ENCODE measurements at places on chromosomes 4 and X. TPM values are rescaled to one million over a fixed set of nuclear protein-coding genes. Genes with fewer than 3 reads are reported as not detected.
A peak's percentile ranks its signal among the peaks of the same experiment; 100 is the strongest.

PPP4R3C gene
- total RNA-seq: not detected

GRCh38 chr4:127622621-127622920 lies 10.2 kb upstream of the INTU start:
- H3K4me3 ChIP-seq: peak overlapping the region; percentile 41
- no peaks in the 10 kb centered on the region for H3K27me3 ChIP-seq
- H3K27ac ChIP-seq: no peak overlapping the region
- no peaks in the 10 kb centered on the region for H3K4me1 ChIP-seq
- no peaks in the 10 kb centered on the region for H3K36me3 ChIP-seq

C1QTNF7 gene
- 18.3 TPM for total RNA-seq

DNA sequence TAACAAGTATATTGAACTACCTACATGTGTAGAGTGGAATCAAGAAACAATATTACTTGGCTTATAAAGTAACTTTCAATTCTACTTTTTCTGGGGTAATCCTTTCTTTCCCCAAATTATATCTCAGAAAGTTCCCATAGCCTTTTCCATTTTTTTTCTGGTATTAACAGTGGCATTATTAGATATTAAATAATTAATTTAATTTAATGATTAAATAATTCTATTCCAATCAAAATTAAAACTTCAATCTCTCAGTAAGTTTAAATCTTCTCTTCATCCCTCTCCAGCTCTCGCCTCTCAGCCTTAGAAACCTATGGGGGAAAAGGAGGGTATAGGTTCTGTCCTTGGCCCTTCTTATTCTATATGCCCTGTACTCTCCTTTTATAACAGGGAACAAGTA lies 262.4 kb downstream of the INPP4B start:
- H3K4me3 ChIP-seq: no peak overlapping the region
- H3K4me1 ChIP-seq: no peaks in the 10 kb centered on the region
- no peak for DNase-seq
- H3K27ac ChIP-seq: no peak overlapping the region
- H3K27me3 ChIP-seq: no peaks in the 10 kb centered on the region

- H3K4me1 ChIP-seq: no peaks in the 10 kb centered on the region
- no peaks in the 10 kb centered on the region for H3K36me3 ChIP-seq
- no peak overlapping the region for H3K4me3 ChIP-seq
- H3K27me3 ChIP-seq: no peaks in the 10 kb centered on the region
- no peak overlapping the region for H3K27ac ChIP-seq
Observed at GRCh38 chr4:90120037-90120436, 7.2 kb upstream of the CCSER1 start.

GRCh38 chrX:107677909-107678308 lies 49.6 kb downstream of the PRPS1 start:
- H3K27ac ChIP-seq: peak overlapping the region; percentile 48
- DNase-seq: no peak
- peak overlapping the region; percentile 63 for H3K4me3 ChIP-seq
- H3K36me3 ChIP-seq: no peaks in the 10 kb centered on the region
- no peaks in the 10 kb centered on the region for H3K27me3 ChIP-seq
- peaks cover 1% of the 10 kb centered on the region for H3K4me1 ChIP-seq

NLGN4X gene
- 52.8 TPM for total RNA-seq

- H3K27me3 ChIP-seq: no peaks in the 10 kb centered on the region
- no peak overlapping the region for H3K4me3 ChIP-seq
- no peak overlapping the region for H3K27ac ChIP-seq
- no peaks in the 10 kb centered on the region for H3K36me3 ChIP-seq
- H3K4me1 ChIP-seq: peaks cover 2% of the 10 kb centered on the region
Observed at GRCh38 chr4:176538217-176538925, 218.6 kb downstream of the SPCS3 start.

DNA sequence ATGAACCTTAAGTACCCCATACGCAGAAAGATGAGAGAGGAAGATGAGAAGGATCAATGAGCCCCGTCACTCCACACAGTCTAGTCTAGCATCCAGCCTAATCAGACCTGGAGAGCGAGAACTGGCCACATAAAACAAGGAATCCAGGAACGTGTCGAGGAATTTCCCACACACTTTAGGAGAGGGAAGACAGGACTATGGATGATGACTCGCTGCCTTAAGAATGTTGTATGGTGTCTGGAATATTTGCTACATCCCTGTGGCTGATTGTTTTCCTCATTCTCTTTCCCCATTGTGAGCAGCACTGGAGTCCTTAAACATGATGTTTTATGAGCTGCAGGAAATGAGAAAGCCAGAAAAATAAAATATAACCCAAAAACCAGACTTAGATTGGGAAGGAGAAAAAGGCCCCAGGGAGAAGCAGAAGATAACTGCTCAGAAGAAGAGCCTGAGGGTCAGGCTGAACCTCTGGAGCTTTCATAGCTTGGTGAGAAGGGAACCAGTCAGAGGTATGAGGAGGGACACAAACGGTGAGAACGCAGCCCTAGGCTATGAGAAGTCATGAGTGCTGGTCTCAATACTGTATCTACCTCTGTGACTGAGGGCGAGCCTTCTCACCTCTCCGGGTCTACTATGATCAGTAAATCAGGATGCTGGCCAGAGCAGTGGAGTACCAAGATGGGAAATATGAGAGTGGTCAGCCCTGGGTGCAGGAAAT lies 139.5 kb upstream of the NOCT start:
- H3K36me3 ChIP-seq: no peaks in the 10 kb centered on the region
- H3K27ac ChIP-seq: no peak overlapping the region
- H3K4me1 ChIP-seq: no peaks in the 10 kb centered on the region
- no peaks in the 10 kb centered on the region for H3K27me3 ChIP-seq
- no peak overlapping the region for H3K4me3 ChIP-seq

DNA sequence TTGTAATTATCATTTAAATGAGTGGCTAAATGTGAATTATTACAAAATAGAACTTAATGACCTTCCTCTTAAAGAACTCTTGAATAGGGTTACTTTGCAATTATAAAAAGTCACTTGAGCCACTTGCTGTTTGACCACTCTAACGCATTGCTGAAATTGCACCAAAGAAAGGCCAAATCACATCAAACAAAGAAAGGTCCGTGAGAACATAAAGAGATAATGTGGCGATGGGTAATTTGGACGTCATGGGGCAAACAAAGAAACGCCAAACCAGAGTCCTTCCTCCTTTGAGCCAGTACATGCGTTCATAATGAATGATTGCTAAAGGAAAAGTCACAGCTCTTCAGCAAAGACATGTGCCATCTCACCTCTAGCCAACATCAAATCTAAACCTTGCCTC lies 229.8 kb upstream of the STS start:
- no peak overlapping the region for H3K27ac ChIP-seq
- no peaks in the 10 kb centered on the region for H3K36me3 ChIP-seq
- no peaks in the 10 kb centered on the region for H3K4me1 ChIP-seq
- no peak for DNase-seq
- H3K27me3 ChIP-seq: no peaks in the 10 kb centered on the region

ARX gene
- 110 TPM for total RNA-seq

CCDC160 gene
- total RNA-seq: 1.1 TPM

ETNPPL gene
- total RNA-seq: 2.3 TPM

FAM13A gene
- total RNA-seq: 43.8 TPM

LNX1 gene
- 1.5 TPM for total RNA-seq

- H3K36me3 ChIP-seq: no peaks in the 10 kb centered on the region
- H3K27me3 ChIP-seq: no peaks in the 10 kb centered on the region
- no peak overlapping the region for H3K4me3 ChIP-seq
- H3K4me1 ChIP-seq: no peaks in the 10 kb centered on the region
- peak; percentile 1 for DNase-seq
- H3K27ac ChIP-seq: no peak overlapping the region
Observed at GRCh38 chr4:1516261-1516660, 110.0 kb upstream of the NKX1-1 start.

DNA sequence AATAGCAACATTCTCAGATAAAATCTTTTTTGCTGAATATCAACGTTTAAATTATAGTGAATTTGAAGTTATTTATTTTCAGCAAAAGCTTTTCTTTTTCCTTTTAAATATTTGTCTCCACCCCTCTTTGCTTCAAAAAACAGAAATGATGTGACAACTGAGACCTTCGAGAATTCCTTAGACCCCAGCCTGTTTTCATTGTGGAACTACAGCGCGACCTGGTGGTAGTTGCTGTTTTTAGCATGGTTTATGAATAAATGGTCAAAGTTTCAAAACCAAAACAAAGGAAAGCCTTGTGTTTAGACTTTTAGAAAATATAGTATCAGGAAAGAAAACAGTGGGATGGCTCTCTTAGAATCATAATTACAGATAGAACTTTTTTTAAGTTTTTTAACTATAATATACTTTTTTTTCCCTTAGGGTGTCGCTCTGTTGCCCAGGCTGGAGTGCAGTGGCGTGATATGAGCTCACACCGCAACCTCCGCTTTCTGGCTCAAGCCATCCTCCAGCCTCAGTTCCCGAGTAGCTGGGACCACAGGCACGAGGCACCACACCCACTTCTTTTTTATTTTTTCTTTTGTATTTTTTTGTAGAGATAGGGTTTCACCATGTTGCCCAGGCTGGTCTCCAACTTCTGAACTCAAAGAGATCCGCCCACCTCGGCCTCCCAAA lies 26.8 kb upstream of the TMEM184C start:
- no peaks in the 10 kb centered on the region for H3K36me3 ChIP-seq
- no peak overlapping the region for H3K27ac ChIP-seq
- H3K4me3 ChIP-seq: no peak overlapping the region
- peaks cover 3% of the 10 kb centered on the region for H3K4me1 ChIP-seq
- peak; percentile 78 for DNase-seq

DNA sequence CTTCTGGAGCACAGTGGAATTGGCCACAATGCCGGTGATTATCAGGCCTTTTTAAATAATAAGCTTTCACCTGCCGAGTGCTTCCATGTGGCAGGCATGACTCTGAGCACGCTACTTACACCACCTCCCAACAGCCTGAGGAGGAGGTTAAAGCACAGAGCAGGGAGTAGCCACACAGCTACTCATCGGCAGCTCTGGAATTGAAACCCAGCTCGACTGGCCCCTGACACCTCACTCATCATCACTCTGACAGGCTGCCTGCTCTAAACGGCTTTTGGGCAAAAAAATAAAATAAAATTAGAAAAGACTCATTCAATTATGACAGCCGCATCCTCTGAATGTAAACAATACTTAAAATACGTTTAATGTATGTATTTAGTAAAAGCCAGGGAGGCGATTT lies 326.4 kb upstream of the NOCT start:
- H3K27ac ChIP-seq: no peak overlapping the region
- no peak overlapping the region for H3K4me3 ChIP-seq
- no peaks in the 10 kb centered on the region for H3K27me3 ChIP-seq
- peaks cover 4% of the 10 kb centered on the region for H3K4me1 ChIP-seq
- no peaks in the 10 kb centered on the region for H3K36me3 ChIP-seq

GRCh38 chr4:85268188-85268587 lies 206.8 kb upstream of the ARHGAP24 start:
- no peak for DNase-seq
- H3K27me3 ChIP-seq: no peaks in the 10 kb centered on the region
- no peaks in the 10 kb centered on the region for H3K36me3 ChIP-seq
- H3K4me3 ChIP-seq: no peak overlapping the region
- H3K4me1 ChIP-seq: no peaks in the 10 kb centered on the region

LIMCH1 gene
- total RNA-seq: 22.9 TPM

HTN1 gene
- total RNA-seq: not detected

DNA sequence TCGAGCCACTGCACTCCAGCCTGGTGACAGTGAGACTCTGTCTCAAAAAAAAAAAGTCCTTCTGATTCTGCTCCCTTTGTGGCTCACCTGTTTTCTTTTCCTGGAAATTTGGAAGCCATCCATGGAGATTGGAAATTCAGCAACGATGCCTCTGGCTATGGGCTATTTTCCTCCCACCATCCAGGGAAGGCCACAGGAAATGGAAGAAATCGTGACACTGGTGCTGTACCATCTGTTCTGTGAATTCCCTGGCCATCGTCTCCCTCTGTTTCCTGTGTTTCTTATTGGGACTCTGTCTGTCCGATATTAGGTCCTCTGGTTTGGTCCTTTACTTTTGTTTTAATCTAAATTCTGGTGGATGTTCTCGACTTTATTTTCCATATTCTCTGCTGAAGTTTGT lies 29.4 kb upstream of the ADRA2C start:
- H3K27me3 ChIP-seq: no peaks in the 10 kb centered on the region
- no peaks in the 10 kb centered on the region for H3K4me1 ChIP-seq
- H3K27ac ChIP-seq: no peak overlapping the region
- no peak overlapping the region for H3K4me3 ChIP-seq

CLDN22 gene
- total RNA-seq: 0.11 TPM

GRCh38 chr4:42750091-42750490 lies 93.2 kb upstream of the ATP8A1 start:
- no peak for DNase-seq
- no peaks in the 10 kb centered on the region for H3K27me3 ChIP-seq
- no peak overlapping the region for H3K27ac ChIP-seq
- no peak overlapping the region for H3K4me3 ChIP-seq
- no peaks in the 10 kb centered on the region for H3K4me1 ChIP-seq

ESX1 gene
- not detected for total RNA-seq

DOK7 gene
- total RNA-seq: not detected

Data from ovary (tissue), 10 donors.